ENCODE measurements at places on chromosomes 7 and 10.
A peak's percentile ranks its signal among the peaks of the same experiment; 100 is the strongest.

DNA sequence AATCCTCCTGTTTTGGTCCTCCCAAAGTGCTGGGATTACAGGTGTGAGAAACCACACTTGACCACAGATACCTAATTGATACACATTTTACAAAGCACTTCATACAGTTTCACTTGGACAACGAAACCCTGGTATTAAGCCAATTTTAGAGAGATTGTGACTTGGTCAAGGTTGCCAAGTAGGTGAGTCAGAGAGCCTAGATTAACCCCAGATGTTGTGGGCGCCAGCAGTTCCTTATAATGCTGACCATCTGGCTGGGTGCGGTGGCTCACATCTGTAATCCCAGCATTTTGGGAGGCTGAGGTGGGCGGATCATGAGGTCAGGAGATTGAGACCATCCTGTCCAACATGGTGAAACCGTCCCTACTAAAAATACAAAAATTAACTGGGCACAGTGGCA lies 4.9 kb upstream of the PHKG1 start:
- DNase-seq, result peak; percentile 66

DNA sequence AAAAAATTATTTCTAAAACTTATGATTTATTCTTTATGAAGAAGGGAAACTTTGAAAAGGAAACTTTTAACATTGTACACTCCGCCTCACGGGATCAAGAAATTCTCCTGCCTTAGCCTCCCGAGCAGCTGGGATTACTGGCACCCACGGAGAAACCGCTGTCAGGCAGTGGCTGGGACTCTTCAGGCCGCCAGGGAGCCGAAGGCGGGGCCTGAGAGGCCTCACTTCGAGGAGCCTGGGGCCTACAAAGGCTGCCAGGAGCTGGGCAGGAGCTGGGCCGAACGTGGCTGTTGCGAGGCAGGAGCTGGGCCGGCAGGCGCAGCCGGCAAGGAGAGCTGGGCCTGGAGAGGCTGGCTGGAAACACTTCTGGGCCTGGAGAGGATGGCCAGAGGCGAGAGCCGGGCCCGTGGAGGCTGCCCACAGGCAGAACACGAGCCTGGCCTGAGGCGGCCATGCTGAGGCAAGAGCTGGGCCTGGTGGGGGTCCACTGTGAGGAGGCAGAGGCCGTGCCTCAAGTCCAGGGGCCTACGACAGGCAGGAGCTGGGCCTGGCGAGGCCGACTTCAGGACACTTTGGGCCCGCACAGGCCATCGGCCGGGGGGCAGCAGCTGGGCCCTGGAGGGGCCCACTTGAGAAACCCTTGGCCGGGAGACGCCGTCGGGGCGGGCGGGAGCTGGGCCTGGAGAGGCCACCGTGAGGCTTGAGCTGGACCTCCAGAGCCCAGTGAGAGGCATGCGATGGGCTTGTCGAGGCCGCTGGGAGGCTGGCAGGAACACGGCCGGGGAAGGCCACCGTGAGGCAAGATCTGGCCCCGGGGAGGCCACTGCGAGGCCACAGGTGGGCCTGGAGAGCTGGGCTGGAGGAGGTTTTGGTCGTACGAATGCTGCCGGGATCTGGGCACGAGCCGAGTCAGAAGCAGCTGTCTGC lies 23.7 kb downstream of the MDH2 start:
- DNase-seq, result peak; percentile 32

DNA sequence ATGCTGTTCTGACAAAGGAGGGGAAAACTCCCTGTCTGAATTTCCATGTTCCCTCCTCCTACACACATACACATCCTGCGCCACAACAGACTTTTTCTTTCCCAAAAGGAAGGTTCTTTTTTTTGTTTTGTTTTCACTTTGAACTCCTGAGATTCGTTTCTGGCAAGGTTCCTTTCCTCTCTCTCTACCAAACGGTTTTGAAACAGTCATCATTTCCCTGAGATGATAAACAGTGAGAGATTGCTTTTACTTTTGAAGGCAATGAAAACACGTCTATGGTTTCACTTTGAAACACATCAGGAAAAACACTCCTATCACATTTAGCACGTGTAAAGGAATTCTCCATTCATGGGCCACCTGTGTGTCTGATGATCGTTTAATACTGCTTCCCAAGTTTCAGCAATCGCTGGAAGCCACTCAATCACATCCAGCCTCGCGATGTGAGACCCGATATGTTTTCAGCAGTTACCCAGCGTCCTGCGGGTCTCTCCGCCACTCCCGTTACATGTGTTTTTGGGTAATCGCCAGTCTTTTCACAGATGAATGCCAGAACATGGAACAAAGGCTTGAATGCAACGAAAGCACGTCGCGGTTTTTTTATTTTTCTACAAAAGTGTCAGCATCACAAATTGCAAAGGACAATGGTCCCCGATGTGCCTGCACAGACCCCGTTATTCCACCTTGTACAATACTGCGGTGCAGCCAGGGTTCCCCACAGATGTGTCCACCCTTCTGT lies 62.8 kb upstream of the CUX1 start:
- peak; percentile 59 for DNase-seq

DNA sequence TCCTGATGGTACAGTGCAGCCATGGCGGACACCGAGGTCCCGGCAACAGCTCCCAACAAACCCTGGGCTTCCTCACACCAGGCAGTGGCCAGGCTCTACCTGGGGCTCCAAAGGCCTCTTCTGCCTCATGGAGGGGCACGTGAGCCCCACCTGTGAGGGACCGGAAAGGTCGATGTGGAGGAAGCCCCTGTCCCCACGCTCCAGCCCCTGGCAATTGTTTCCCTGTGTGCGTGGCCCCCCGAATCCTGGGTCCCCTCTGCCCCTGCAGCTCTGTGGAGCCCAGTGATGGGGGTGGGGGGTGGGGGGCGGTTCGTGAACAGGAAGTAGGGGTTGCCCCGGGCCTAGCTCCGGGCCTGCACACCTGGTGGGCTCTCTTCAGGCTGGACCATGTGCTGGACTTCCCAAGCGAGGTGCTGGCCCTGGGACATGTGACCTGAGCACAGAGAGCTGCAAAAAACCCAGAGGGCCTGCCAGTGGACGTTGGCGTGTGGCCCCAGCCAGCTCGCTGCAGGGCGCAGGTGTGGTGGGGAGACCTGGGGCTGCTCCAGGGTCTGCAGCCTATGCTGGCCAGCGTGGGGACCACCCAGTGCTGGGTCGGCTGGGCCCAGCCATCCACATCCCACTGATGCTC lies 72.6 kb downstream of the INPP5A start:
- no peak for DNase-seq

GRCh38 chr7:151409667-151410404 lies at the start of gene WDR86:
Gene WDR86, minus strand, starts transcription at chr7:151410038. Its CDS starts 449 bp downstream, at chr7:151409589.
- DNase-seq, result no peak

DNA sequence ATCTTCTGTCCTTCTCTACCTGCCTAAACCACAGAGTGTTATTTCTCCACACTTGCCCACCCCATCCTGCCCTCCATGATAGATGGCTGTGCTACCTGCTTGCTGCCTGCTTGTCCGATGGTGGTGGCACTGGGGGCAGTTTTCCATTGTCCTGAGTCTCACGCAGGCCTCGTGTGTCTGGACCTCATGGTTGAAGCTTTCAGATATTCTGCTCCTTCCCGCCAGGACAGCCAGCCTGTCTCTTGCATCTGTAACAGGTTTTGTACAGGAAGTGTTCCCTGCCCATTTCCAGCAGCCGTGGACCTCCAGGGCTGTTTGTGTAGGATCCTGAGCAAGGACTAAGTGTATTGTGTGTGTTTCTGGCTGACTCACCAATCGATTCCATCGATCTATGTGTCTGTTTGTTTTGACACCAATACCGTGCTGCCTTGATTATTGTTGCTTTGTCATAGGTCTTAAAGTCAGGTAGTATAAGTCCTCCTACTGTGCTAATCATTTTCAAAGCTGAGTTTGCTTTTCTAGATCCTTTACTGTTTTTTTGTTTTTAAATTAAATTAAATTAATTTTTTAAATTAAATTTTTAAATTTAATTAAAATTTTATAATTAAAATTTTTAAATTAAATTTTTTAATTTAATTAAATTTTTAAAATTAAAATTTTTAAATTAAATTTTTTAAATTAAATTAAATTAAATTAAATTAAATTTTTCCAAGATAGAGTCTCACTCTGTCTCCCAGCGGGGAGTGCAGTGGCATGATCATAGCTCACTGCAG lies 8.5 kb downstream of the IL15RA start:
- DNase-seq, result no peak

DNA sequence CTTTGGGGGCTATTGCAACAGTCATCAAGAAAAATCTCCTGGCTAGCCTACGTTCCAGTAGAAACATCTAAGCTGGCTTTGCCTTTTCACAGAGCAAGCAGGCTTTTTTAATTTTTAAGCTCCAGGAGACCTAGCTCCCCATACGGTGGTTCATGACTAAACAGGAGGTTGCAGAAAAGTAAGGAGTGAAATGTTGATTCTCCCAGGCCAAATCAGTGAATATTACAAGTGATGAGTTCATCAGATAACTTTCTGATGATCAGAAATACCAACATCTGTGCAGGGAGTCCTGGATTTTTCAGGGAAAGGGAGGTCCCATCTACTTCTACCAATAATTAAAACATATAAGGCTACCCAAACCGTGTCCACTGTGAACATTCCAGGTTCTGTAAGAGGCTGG lies 477.3 kb upstream of the CELF2 start:
- no peak for DNase-seq
